ENCODE measurements at places on chromosomes 4 and X.
A peak's percentile ranks its signal among the peaks of the same experiment; 100 is the strongest.

GRCh38 chr4:32932156-32932555 is 2212.0 kb downstream of the PCDH7 start:
- DNase-seq: no peak

- DNase-seq: no peak
These were observed 233.0 kb upstream of the SLC7A11 start for GRCh38 chr4:138475116-138475515.

- no peak for DNase-seq
These were observed 834 bp downstream of the NHS start for GRCh38 chrX:17375637-17376430.

- no peak for DNase-seq
These were observed 8.7 kb downstream of the EGF start for GRCh38 chr4:109921384-109921808.

GRCh38 chr4:82773057-82773456 is 25.5 kb downstream of the SCD5 start:
- DNase-seq: no peak

DNA sequence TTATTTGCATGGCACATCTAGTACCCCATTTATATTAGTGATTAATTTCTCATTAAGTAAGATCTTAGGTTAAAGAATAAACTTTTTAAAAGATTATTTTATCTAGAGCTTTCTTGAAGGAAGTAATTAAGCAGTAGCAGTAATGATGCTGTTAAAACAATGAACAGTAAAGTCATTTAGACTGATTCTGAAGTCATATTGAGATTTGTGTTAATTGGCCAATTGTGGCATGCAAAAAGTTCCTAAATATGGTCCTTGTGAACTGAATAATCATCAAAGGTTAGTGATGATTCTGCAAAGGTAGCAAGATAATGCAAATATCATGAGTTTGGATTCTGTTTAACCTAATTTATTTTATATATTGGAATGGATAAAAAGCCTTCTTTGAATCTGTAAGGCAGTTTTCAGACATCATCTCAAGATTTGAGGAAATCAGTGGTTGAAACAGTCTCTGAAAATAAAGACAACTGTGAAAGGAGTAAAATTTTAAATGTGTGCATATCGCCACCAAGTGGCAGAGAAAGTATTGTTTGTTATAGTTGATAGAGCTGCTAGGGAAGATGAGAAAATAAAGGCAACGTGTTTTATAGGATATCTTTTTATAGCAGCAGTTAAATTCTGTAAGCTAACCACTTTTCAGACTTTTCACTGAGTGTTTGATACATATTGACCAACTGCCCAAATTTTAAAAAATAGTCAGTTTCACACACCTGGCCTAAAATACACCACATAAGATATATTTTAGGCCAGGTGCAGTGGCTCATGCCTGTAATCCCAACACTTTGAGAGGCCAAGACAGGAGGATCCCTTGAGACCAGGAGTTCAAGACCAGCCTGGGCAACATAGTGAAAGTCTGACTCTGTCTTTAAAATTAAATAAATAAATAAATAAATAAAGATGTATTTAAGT is 79.6 kb downstream of the CCKAR start:
- DNase-seq: peak; percentile 77

DNA sequence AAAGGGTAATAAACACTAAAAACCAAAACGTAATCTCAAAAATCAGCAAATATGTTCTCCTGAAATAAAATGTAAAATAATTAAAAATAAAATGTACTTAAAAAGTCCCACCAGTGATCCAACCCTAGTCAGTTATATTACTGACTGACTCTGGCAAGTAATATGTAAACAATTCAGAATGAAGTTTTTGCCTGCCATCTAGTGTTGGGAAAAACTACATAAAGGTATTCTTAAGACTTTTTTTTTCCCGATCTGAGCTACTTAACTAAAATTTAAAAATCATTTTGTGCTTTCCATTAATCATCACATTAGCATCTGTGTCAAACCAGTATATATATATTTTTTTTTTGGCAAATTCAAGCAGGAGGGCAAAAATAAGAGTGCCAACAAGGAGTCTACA is 24.0 kb downstream of the RCHY1 start:
- peak; percentile 22 for DNase-seq

DNA sequence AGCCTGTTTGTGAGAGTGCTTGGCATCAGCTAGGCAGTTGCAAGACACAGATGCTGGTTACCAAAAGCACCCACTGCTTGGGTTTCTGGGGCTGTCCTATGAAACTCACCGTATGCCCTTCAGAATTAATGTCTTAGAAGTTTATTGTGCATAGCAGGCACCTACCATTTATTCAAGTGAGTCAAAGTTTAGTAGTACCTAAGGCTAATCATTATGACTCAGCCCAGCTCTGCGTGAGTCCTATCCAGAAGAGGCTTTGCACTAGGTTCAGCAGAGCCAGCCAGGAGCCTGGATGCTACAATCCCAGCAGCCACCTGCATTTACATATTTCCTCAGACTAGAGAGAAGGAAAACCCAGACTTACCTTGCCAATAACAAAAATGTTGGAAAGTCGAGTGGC is 4.2 kb downstream of the RPS4X start:
- DNase-seq: no peak

DNA sequence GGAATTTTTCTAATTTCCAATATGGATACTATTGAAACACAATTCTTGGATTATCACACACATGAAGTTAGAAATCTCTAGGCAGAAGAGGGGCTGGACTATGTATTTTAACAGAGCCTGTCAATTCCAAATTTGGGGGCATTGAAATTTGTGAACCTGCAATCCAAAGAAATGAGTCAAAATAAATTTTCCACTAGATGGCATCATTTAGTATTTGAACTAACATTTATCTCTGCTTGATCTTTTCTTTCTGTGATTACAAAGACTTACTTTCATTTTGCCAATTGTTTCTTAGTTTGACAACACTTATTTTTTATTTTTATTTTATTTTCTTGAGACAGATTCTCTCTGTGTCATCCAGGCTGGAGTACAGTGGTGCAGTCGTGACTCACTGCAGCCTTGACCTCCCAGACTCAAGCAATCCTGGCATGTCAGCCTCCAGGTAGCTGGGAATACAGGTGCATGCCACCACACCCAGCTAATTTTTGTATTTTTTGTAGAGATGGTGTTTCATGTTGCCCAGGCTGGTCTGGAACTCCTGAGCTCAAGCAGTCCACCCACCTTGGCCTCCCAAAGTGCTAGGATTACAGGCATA is 2.7 kb upstream of the PYURF start:
- no peak for DNase-seq

- DNase-seq: no peak
These were observed 94.4 kb downstream of the ABCB7 start for GRCh38 chrX:75061701-75062100.

DNA sequence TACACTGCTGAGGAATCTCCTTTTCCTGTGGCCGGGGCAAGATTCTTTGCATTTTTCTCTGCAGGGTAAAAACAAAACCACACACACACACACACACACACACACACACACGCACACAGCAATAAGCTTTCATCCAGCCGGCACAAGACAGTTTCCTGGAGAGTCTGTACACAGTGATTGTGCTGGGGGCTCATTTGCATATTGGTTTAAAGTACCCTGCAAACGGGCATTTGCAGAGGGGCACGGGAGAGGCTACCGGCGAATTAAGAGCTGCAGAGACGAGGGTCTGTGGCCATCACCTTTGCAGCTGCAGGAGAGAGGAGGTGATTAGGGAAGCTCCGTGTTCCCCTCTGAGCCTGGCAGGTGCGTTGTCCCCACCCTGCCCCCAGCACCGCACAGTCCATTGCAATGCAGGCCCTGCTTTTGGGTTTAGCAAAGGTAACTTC is 219.9 kb downstream of the SHOX start:
- no peak for DNase-seq

DNA sequence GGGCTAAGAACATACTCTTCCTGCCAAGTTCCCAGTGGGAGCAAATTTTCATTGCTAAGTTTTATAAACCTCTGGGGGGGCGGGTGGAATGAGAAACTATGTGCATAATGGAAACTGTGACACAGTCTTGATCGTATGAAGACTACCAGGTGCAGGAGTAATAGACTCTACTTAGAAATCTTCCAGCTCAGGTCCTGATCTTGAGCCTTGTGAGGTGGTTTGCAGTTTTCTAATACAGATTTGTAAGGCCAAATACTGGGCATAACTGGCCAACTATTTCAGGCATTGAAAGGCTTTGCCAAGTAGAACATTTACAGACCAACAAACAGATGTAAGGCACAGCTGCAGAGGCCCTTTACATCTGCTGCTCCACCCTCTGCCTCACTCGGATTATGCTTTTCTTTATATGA is 89.7 kb upstream of the CBR4 start:
- DNase-seq: peak; percentile 88

DNA sequence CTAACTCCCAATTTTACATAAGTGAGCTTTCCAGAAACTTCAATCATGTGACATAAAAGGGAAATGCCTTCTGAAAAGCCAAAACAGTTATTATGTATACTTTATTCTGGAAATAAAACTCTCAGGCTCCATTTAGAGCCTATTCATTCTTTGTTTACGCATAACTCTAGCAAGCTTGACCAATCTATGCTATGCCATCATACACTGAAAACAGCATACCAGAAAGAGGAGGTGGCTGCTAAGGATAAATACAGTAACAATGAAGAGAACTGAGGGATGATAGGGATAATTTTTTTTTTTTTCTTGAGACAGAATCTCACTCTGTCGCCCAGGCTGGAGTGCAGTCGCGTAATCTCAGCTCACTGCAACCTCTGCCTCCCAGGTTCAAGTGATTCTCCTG is 24.4 kb downstream of the CDKL2 start:
- no peak for DNase-seq

DNA sequence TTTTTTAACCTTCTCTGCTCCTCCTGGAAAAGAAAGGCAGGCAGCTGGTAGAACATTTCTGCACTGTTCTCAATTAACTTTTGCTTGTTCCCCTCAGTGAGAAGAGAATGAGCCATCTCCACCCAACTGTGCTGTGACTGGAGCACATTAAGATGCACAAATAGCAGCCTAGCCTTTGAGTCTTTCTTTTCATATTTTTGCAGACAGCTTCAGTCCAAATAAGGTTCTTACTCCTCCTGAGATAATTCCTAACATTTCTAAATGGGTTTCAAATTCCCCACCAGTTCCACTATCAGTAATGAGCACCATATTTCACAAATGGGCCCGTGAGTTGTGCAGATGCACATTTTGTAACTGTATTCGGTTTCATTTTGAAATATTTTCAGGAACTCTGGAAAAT is 118.6 kb downstream of the SPCS3 start:
- DNase-seq: no peak

Data from muscle of arm (tissue), 14 donors.